ENCODE measurements at places on chromosomes 1 and 21. TPM values are rescaled to one million over a fixed set of nuclear protein-coding genes. Genes with fewer than 3 reads are reported as not detected.

Gene CTSE
- total RNA-seq = 17.7 TPM

DNA sequence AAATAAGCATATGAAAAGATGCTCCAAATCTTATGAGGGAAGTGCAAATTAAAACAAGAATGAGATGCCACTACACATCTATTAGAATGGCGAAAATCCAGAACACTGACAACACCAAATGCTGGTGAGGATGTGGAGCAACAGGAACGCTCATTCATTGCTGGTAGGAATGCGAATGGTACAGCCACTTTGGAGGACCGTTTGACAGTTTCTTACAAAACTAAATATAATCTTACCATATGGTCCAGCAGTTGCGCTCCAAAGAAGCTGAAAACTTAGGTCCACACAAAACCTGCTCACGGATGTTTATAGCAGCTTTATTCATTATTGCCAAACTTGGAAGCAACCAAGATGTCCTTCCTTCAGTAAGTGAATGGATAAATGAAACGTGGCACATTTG is 50.3 kb downstream of the POFUT2 start:
- DNase-seq = no peak

- no peak for DNase-seq
These were observed 27.2 kb downstream of the MRPL37 start for GRCh38 chr1:54227091-54227602.

Gene MIXL1
- 0.38 TPM for total RNA-seq

Gene CNR2
- 0.19 TPM for total RNA-seq

Gene SPRR1B
- total RNA-seq = not detected

DNA sequence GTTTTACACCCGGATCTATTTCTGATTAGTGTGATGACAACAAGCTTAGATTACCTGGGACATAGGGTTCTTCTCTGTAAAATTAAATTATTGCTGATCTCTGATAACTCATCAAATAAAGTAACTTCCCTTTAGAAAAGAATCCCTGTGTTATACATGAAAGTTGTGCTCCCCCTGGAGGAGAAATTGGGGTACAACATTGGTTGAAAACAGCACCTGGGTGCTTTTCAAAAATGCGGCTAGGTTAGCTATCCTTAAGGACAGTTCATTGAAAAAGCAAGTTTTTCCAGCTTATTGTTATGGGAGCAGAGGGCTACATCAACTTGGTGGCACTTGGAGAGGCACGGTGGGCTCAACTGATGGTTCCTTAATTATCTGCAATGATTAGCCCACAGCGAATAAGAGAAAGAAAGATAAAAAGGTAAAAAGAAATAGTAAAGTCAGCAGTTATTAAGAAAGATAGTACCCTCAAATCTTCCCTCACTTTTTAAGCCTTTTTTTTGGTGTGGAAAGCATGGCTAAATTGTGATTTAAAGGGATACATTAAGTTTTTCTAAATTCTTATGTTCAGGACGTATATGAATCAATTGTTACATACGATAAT is 97.8 kb downstream of the FMN2 start:
- DNase-seq = no peak

DNA sequence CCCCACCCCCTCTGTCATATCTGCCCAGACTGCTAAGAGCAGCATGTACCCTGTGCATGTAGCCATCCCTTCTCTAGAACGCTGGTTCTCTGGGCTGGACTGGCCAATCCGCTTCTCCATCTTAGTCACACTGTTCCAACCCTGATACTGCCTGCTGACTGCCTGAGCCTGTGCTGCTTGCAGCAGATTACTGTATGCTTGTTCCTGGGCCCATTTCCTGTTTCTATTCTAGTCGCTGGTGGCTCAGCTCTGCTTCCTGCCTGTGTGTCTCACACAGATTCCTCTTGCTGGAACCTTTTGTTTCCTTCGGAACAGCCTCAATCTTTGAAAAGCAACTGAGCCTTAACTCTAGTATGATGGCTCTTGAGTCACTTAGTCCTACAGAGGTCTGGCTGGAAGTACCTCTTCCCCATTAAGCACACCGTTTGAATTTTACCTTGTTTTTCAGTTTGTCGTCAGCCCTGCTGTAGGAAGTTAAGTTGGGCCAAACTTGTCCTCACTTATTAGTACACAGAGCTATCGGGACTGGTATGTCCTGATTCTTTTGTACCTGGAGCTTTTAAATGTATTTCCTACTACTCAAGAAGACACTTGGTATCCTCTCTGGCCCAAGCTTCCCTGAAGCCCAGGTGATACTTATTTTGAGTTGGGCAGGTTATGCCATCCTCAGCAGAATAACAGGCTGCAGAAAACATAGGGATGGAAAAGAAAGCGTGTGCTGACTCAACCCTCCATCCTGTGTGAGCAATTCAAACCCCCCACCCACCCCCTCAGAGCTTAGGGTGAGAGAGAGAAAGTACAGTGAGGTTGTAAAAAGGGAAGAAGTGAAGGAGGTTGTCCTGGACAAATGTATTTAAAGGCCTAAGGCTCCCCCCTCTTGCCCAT is 43.4 kb upstream of the PIGV start:
- DNase-seq = peak; percentile 82

Gene DYNLT4
- 1.6 TPM for total RNA-seq

DNA sequence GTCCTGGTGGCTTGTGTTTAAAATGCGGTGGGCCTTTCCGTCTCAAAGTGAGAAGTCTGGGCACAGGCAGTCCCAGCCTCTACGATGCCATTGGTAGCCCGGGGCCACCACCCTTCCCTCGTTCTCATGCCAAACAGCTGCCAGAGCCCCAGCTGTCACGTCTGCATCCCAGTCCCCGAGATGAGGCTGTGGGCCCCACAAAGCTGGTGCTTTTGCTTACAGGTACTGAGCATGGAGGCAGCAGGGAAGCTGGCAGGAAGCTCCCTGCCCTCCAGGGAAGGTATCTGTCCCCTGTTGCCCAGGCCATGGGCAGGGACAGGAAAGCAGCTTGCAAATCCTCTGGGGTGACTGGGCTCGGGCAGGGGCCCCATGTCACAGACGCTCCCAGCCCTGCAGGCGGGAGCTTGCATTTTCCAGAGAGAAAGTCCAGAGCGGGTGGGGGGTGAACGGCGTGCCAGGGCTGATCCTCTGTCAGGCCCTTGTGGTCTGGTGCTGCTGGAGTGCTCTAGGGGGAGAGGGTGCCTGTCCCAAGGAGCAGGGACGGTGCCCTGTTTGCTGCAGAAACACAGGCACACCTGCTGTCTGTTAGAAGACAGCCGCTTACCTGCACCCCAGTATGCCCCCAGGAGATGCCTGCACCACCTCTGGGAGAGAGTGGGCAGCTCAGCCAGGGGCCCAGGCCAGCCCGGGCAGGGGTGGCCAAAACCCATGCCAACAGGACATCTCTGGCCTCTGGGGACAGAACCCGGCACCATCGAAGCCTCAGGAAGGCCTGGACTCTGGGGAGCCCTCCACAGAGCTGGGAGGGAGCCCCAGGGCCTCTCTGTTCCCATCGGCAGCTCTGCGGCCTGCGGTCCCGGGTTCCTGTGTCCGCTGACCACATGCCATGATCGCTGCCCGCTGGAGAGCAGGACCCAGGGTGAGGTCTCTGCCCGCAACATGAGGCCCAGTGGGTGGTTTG is 45.9 kb downstream of the SLX9 start:
- peak; percentile 17 for DNase-seq

DNA sequence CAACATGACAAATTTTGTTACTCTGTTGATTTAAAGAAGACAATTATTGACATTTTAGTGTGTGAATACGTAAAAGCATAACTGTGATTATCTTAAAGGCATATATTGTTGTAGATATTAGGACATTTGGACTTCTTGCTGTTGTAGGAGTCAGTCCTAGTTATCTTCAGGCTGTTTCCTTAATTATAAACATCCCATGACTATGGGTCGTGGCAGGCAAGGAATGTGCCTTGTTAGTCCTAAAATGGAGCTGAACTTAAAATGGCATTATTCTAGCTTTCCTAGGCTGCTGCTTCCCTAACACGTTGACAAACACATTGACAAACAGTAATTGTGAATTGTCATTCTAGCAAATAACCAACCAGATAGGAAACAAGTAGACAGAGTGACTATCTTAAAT is 4.4 kb upstream of the MPZL1 start:
- no peak for DNase-seq

Gene ADCY10
- total RNA-seq = 0.07 TPM

DNA sequence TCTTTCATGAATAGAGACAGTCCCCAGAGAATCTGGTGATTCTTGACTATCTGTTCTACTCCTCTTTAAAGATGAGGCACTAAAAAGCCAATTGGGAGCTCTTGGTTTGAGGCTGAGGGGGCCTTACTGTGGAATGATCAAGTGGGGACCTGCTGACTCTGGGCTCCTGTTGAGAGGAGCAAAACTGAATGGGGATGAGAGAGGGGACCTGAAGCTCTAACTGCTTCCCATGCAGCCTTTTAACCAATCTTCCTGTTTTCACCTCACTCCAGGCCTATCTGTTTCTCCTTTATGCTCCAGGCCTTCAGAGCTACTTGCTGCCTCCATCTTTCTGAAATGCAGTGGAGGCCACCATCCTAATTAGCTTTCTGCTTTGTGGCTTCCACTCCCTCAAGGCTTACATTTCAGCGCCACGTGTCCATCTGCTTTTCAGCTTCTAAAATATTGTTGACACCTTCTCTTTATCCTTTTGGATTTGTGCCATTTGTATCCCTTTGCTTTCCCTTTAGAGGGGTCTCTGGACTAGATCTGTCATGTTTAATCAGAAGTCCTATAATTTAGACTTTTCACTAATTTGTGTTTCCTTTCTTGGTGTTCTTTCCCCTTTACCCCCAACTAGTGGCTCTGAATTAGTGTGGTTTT is 145.7 kb downstream of the DHRS3 start:
- no peak for DNase-seq

Gene KLHDC9
- 10.7 TPM for total RNA-seq

DNA sequence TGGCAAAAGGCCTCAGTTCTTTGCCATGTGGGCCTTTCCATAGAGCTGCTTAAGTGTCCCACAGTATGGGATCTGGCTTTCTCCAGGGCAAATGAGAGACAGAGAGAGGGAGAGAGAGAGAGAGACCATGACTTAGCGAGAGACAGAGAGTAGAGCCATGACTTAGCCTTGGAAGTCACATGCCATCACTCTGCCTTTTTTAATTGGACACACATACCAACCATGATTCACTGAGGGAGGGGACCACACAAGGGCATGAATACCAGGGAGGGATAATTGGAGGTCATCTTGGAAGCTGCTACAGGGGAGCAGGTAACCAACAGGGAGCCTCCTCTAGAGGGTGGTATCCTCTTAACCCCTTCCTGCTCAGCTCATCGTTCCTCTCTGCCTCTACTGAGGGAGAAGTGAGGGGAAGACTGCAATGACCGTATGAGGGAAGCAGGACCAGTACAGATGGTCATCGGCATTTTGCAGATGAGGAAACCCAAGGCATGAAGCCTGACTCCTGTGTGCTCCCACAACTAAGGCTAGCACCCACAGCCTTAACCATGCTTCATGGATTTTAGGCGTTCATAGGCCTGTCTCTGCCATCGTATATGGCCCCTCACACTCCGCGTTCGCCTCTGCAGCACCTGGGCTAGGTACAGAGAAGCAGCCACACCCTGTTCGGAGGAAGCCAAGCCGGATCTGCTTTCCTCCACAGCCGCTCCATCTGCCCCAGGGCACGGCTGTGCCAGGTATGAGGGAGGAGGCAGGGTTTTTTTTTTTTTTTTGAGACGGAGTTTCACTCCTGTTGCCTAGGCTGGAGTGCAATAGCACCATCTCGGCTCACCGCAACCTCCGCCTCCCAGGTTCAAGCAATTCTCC is 38.6 kb downstream of the MEF2D start:
- DNase-seq = peak; percentile 77

Gene MEGF6
- 6.2 TPM for total RNA-seq

DNA sequence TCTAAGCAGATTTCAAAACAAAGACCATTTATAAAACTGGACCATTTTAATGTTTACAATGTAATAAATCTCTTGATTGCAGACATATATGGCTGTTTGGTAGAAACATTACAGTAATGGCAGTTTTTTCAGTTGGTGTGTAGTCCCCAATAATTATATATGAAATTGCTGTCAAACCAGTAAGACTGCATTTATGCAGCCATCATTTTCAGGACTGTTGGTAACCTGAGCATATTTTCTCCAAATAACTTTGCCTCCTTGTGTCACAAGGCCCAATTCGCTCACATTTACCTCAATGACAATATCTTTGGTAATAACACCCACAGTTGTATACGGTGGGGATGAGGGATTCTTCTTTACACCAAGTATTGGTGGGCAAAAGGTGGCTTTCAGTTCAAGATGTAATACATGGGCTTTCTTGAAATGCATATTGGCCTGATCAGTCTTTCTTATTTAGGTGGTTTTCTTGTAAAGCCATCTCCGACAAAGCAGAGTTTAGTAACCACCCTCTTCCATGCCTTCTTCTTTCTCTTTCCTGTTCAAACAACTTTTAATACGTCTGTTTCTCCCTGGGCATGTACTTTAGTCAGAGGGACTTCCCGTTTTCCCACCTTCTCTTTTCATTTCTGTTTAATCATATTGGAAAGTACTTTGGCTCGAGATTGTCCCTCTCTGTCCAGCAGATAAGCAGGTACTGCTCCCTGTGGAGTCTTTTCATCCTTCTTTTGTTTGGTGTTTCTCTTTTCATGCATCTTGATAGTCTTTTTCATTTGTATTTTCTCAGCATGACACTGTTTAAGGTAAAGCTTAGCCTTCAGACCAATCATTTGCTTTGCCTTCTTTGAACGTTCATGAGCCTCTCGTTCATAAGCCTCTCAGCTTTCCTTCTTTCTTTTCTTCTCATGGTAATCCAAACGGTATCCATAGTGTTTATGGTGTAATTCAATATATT is 30.4 kb downstream of the ATP2B4 start:
- DNase-seq = no peak

- no peak for DNase-seq
These were observed 9.2 kb downstream of the RPS6KA1 start for GRCh38 chr1:26538480-26539412.

Gene SPRR2D
- not detected for total RNA-seq

GRCh38 chr1:161840363-161840762 is 74.2 kb downstream of the ATF6 start:
- DNase-seq = no peak

DNA sequence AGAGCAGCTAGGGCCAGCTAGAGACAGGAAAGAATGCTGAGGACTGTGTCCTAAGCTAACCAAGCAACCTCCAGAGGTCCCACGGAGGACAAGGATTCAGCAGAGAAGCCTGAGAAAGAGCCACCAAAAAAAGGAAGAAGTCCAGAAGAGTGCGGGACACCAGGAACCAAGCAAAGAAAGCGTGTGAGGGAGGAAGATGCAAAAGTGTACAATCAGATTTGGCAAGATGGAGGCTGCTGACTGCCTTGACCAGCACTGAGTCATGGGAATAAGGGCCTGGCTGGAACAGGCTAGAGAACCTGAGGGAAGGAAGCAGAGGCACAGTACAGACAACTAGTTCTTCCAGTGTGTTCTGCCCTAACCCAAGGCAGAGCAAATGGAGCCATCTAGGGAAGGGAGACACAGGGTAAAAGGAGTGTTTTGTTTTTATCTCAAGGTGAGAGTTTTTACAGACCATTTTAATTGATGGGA is 18.5 kb downstream of the TP53BP2 start:
- DNase-seq = no peak

DNA sequence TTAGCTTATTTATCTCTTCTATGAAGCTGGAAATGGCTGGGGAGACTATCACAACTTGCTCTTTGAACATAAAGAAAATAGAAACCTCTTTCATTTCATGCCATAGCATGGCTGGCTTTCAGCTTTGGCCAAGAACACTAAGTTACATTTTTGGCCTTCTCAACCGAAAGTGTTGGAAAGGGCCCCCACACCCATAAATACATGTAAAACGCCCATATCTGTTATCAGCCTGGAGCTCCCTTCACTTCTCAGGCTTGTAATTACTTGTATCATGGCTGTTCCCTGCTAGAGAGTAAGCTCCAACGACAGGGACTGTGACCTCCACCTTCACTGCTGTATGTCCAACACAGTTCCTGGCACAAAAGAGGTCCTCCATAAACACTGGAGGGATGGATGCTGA is 12.7 kb upstream of the EIF4G3 start:
- DNase-seq = no peak

Gene SYNC
- total RNA-seq = 14.6 TPM

GRCh38 chr1:16116002-16116401 is 39.9 kb downstream of the EPHA2 start:
- DNase-seq = no peak
